ENCODE measurements at places on chromosomes 4 and X.

- DNase-seq = no peak
These were observed 36.4 kb upstream of the RBM41 start for GRCh38 chrX:107154787-107155620.

- DNase-seq = peak; percentile 44
These were observed 313.4 kb upstream of the SLC7A11 start for GRCh38 chr4:138555584-138555983.

GRCh38 chrX:3312109-3312508 is 34.3 kb downstream of the MXRA5 start:
- no peak for DNase-seq

DNA sequence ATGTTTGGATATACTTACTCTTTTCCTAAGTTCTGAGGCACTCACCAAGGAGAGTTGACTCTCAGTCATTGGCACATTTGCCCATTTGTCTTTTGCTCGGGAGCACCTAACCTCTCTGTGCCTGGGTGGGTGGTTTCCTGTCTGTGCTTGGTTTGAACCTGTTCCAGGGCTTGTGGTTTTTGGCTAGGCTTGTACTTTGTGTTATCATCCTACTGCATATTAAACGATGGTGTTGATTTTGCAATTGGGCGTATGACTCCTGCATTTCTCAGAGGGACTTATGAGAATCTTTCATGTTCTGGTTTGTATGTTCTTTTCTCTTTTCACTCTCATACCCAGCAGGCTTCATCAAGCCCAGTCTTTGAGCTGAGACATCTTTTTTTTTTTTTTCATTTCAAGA is 161.7 kb downstream of the BTC start:
- no peak for DNase-seq

DNA sequence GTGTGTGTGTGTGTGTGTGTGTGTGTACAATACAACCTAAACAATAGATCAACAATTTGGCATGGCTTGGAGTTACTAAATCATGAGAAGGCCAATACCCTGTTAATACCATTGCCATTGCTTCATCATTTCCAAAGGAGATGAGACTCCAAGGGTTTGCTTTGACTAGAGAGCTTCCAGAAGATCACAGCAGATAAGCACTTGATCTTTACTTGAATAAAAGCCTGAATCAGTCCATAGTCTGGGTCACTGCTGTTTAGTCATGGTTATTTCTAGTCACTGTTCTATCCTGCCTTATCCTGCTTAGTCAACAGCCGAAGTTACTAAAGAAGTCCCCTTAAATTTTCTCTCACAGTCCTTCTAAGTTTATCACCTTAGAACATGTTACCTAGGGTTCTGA is 58.2 kb downstream of the RAB40AL start:
- no peak for DNase-seq

- DNase-seq = no peak
These were observed 25.1 kb downstream of the DHX15 start for GRCh38 chr4:24559032-24559821.

DNA sequence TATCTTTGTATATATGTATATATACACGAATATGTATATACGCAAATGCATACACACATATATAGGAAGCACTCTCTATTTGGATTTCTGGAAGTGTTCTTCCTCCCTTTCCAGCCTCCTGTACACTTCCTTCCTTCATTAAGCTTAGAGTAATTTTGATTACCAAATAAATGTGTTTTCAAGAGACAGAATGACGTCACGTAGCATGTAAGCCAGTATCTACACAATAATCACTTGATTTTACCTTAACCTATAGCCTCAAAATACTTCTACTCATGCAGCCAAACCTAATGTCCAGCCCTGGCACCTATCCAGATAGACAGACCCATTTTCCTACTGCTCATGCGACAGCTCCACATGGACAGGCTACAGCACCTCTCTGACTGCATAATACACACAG is 29.9 kb downstream of the MAGEA10 start:
- DNase-seq = no peak

Measured in BE2C (cell line).